ENCODE measurements at places on chromosomes 3 and 15. TPM values are rescaled to one million over a fixed set of nuclear protein-coding genes. Genes with fewer than 3 reads are reported as not detected.

C3orf49 gene
- not detected for polyA plus RNA-seq

PATL2 gene
- polyA plus RNA-seq = 0.33 TPM

DNA sequence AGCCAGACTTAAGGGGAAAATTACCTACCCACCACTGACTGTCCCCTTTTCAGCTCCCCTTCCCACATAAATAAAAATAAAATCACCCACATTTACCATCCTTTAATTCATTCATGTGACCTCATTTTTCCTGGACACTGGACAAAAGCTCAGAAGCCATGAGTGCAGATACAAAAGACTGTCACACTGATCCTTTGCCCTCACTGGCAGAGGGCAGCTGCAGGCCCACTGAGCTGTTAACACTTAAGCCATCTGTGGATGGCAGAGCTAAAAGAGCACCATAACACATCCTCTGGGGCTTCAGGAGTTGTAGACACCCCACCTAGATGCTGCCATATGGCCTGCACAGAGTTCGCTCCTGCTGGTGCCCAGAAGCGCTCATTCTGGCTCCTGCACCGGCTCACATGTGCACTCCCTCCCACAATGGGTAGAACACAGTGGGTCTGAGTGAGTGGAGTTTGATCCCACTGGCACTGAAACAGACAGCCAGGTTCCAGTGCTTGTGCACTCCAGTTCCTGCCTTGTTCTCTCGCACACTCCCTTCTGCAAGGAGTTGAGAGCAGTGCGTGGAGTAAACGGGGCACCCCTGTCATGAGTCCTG lies 38.8 kb downstream of the EDC3 start:
- DNase-seq = no peak

DNA sequence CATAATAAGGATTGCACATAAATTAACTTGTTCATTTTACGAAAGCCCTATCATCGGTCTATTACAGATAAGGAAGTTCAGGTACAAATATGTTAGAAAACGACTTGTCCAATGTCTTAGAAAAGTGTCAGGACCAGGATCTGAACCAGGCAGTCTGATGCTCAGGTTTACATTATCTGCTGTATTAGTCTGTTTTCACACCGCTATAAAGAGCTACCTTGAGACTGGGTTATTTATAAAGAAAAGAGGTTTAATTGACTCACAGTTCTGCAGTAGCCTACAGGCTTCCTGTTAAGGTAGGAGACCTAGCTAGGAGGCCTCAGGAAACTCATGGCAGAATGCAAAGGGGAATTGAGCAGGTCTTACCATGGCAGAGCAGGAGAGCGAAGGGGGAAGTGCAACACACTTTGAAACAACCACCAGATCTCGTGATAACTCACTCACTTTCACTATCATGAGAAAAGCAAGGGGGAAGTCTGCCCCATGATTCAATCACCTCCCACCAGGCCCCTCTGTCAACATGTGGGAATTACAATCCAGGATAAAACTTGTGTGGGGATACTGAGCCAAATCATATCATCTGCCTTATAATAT lies 45.8 kb upstream of the GOLIM4 start:
- DNase-seq = no peak

IGSF10 gene
- 1.1 TPM for polyA plus RNA-seq

- no peak for DNase-seq
Observed at GRCh38 chr3:168813225-168813802, 717.6 kb upstream of the GOLIM4 start.

- no peak for DNase-seq
Observed at GRCh38 chr15:93265111-93265556, 176.1 kb upstream of the RGMA start.

DNA sequence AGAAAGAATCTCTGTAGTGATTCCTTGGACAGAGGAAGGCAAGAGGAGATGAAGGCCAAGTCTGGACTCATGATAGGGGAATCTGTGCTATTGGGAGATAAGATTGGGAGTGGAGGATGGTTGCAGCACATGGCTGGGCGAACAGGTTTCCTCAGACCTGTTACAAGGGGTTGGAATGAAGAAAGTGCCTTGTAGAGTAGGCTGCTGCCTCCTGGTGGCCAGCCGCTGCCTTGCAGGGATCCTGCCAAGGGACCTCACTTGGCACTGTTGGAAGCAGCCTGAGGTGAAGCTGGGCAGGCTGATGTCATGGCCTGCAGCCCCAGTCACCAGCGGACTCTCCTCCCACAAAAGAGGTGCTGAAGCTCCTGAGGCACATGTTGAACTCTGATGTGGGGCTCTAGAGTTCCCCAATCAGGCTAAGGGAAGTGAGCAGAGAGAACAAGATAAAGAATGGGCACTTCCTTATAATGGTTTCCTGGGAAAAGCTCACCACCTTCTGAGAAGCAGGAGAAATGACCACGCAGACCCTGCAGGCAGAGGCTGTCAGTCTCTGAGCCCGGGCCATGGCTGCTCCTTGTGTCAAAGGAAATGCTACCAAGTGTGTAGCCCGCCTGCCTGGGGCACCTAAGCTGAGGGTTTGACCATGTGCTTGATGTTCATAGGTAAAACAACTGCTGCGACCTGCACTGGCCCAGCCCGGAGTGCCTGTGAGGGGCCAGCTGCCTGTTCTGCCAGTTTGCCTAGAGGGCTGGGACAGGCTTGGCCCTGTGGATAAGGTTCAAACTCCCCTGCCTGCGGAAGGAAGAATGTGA lies 1.6 kb upstream of the TEX264 start:
- peak; percentile 79 for DNase-seq

Data from heart right ventricle (tissue), 16 donors.